Activated CD8-positive, alpha-beta memory T cell treated with anti-CD3 and anti-CD28 coated beads, Interleukin-2, amount 10 ng/mL, durations not matched to agents 7 days and 5 days (primary cell): ENCODE measurements at places on chromosomes 7 and 10. TPM values are rescaled to one million over a fixed set of nuclear protein-coding genes. Genes with fewer than 3 reads are reported as not detected.

The THSD7A gene
- not detected for total RNA-seq

The FGFR2 gene
- not detected for total RNA-seq

- H3K27me3 ChIP-seq: no peaks in the 10 kb centered on the region
- peaks cover 2% of the 10 kb centered on the region for H3K4me1 ChIP-seq
- no peak overlapping the region for H3K27ac ChIP-seq
- H3K4me3 ChIP-seq: no peak overlapping the region
These were observed 7.2 kb upstream of the CNOT4 start for GRCh38 chr7:135517060-135517459.

DNA sequence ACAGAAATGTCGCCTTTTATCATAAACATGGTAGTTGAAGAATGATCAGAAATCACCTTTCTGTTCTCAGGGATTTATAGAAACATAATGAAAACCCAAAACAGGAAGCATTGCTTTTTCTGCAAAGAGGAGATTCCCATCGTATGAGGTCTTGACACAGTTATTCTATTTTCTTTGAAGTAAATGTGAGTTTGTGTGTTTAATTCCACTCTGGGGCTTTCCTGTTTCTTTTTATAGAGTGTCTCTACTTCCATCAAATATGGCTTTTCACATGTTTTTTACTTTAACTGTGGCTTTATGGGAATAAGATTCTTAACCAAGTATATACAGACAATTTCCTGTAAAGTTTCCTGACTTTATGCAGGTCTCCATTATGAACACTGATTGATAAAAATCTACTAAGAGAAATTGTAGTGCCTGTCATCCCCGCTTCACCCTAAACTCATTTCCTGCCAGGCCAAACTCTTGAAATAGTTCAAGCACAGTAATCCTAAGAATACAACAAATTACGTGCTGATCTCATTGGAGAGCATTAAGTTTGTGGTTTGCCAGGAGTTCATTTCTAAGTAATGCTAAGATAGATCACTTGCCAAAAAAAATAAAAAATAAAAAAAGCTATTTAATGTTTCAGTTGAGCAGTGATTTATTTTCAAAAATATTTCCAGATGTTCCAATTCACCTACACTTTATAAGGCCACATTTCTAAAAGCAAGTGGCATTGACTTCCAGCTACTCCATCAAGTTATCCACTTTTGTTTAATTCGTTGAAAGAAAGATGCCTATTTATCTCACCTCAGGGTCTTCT lies 52.2 kb upstream of the SEC61G start:
- H3K27ac ChIP-seq: no peak overlapping the region
- no peak for DNase-seq
- H3K27me3 ChIP-seq: no peaks in the 10 kb centered on the region
- no peaks in the 10 kb centered on the region for H3K4me1 ChIP-seq
- H3K4me3 ChIP-seq: no peak overlapping the region
